Stimulated activated CD4-positive, alpha-beta T cell treated with anti-CD3 and anti-CD28 coated beads, Interleukin-1b, Interleukin-23, amount 100 ng/mL, for 4 hours (primary cell): ENCODE measurements at places on chromosomes 7 and 10.

GRCh38 chr7:142516038-142516501, 233.2 kb upstream of the PRSS1 start:
- no peak for DNase-seq

DNA sequence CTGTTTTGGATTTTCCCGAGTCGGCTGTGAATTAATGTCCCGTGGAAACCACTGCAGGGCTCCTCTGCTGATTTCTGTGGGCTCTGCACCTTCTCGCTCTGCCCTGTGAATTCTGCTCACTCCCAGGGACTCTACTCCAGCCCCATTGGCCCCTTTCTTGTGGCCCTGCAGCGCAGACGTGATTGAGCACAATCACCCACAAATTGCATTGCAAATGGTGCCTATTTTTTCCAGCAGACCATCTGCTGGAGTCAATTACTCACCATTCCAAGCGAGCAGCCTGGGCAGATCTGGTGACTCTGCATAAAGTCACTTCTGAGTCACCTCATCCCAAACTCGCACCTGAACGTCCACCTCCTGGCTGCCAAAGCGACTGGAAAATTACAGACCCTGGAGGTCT, 235.8 kb downstream of the PAXIP1 start:
- no peak for DNase-seq

- no peak for DNase-seq
Observed at GRCh38 chr7:80206763-80207162, 72.1 kb downstream of the GNAI1 start.

DNA sequence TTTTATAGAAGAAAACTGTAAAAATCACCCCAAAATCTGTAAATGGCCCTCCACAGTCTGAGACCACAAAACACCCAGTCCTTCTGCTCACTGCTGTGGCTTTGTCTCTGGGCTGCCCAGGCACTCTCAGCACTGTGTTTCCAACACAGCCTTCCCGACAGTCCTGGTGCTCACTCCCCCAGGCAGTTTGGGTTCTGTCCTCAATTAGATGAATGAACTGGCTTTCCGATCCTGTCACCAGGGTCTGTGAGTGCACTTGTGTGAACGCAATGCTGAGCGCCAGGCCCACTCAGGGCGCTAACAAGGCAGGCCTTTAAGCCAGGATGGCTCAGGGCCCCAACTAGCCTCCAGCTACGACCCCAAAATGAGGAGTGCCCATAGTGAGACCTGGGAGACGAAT, 3.3 kb downstream of the MAD1L1 start:
- DNase-seq = no peak

- DNase-seq = no peak
Observed at GRCh38 chr10:3969876-3970666, 185.1 kb upstream of the KLF6 start.

- DNase-seq = no peak
Observed at GRCh38 chr10:9877978-9878377, 1139.7 kb upstream of the CELF2 start.

DNA sequence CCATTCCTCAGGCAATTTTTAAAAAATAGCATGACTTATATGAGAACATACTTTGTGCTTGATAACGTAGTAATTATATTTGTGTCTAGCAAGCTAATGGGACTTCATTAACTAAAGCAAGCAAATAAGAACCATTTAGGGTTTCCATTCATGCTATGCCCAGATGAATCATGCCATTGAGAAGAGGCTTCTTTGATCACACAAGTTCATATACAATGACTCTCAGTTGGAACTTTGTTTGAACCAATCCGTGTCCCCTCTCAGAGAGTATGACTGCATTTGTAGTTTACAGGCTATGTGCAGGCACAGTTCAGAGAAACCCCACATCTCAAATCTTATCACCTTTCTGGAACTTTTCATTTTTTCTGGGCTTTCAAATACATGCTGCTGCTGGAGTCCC, 614.2 kb downstream of the KCNMA1 start:
- no peak for DNase-seq

GRCh38 chr7:40015790-40016296, 65.8 kb downstream of the CDK13 start:
- no peak for DNase-seq

- DNase-seq = no peak
Observed at GRCh38 chr10:58262766-58263165, 4.9 kb downstream of the IPMK start.

DNA sequence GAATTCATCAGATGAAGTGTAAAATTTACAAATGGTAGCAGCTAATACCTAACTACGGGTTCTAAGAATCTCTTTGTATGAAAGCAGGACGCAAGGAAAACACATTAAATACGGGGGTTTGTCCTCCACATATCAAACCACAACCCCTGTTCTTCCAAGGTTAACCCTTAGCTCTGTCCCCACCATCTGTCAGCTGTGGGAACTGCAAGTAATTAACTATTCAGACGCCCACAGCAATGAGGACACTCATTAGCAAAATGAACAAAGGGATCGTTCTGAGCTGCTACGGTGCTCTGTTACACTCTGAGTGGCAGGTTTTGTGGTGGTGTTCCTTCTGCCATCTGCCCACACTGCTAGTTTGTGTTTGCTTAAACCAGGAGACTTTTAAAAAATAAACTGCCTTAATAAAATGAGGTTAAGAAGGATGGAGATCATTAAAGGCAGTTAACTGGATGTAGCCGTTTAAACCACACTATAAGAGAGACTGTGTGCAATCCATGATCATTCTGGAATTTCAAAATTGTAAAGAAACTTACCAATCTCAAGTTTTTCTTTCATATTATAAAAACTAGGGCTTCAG, 51.4 kb downstream of the C10orf67 start:
- no peak for DNase-seq

GRCh38 chr10:113893570-113893969, 39.1 kb downstream of the NHLRC2 start:
- no peak for DNase-seq

DNA sequence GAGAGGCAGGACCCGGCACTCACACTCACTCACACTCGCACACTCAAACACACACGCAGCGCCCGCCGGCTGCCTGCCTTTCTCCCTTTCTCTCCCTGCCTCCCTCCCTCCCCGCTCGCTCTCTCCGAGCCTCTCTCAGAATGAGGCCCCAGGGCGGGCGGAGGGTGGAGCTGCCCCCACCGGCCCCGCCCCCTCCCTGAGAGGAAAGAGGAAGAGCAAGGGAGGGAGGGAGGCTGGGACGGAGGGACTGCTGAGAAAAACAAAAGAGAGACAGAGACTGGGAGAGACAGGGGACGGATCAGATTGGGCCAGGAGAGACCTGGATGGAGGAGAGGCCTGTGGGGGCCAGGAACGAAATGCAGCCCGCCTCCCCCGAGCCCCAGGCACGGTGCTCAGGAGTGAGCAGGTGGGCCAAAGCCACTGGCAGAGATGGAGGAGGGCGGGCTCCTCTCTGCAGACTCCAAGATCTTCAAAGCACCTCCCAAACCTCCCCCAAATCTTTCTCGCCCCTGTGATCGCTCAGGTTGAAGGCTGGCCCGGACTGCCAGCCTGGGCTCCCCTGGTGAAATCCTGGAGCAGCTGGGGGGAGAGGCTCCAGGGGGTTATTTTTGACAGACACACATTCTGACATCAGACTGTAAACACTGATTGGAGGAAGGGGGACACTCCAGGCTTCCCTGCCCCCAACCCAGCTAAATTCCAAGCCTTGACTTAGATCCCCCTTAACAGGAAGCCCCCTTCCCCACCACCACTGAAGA, 5.1 kb downstream of the LDB1 start:
- peak; percentile 88 for DNase-seq

DNA sequence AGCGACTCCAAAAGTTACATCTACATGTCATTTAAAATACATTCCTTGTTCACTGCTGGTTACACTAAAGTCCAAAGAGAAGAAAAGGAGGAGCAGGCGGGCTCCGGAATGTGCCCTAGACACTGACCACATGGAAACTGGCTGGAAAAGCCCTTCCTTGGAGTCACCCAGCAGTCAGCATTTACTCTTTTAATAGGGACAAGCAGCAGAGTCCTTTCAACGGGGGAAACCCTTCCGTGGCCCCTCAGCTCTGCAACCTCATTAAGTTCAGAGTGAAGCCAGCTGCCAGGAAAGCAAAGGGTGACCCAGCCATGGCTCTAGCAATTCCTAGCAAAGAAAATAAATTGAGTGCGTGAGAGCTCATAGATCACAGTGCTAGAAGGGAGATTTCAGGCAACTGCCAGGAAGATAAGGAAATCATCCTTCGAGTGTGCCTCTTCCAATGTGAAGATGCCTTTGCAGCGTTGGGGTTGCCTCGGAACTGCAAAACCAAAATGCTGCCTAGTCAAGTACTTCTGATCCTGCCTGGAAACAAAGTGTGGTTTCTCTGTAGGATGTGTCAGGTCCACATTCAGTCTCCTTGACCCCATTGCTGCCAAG, 101.6 kb downstream of the SORBS1 start:
- DNase-seq = no peak

GRCh38 chr7:16416289-16417282, 4.8 kb downstream of the CRPPA start:
- no peak for DNase-seq

GRCh38 chr10:82759050-82759449, 884.1 kb downstream of the NRG3 start:
- DNase-seq = no peak

DNA sequence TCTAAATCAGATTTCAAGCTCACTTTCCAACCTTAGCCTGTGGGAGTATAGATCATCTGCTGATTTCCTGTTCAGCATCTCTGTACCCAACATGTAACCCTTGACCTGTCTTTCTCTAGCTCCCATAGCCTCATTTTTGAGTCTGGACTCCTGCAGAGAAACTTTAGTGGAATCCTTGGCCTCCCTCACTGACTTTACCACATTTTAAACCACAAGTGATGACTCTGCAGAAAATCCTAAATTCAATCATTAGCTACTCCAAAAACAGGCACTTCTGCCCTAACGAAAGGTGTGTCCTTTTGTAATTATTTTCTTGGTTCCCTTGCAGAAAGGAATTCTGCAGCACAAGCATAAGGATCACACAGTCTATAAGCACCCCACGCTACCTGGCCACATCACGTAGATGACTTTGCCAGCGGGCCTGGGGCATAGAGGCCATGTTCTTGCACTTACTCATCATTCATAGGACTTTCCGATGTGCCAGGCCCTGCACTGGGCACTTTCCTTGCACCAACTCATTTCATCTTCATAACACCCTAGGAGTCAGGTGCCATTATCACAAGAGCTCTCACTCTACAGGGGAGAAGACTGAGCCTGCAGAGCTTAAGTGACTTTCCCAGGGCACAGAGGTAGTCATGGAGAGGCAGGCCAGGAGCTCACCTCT, 57.2 kb upstream of the OPALIN start:
- DNase-seq = no peak

- DNase-seq = peak; percentile 44
Observed at GRCh38 chr10:132186488-132187429, at the start of gene DPYSL4. DPYSL4 (plus strand) TSS chr10:132186948; CDS start chr10:132187064, 116 bp downstream.

GRCh38 chr7:125814100-125814499, 884.5 kb upstream of the POT1 start:
- DNase-seq = no peak

- DNase-seq = no peak
Observed at GRCh38 chr7:135842446-135843179, 94.0 kb upstream of the FAM180A start.

GRCh38 chr10:86968271-86968993, at the start of gene ADIRF:
ADIRF (plus strand) TSS chr10:86968482; CDS start chr10:86968545, 63 bp downstream.
- DNase-seq = no peak

GRCh38 chr7:71482284-71482683, 350.3 kb downstream of the GALNT17 start:
- DNase-seq = no peak

- DNase-seq = peak; percentile 43
Observed at GRCh38 chr10:102729029-102730026, 14.4 kb upstream of the WBP1L start.

DNA sequence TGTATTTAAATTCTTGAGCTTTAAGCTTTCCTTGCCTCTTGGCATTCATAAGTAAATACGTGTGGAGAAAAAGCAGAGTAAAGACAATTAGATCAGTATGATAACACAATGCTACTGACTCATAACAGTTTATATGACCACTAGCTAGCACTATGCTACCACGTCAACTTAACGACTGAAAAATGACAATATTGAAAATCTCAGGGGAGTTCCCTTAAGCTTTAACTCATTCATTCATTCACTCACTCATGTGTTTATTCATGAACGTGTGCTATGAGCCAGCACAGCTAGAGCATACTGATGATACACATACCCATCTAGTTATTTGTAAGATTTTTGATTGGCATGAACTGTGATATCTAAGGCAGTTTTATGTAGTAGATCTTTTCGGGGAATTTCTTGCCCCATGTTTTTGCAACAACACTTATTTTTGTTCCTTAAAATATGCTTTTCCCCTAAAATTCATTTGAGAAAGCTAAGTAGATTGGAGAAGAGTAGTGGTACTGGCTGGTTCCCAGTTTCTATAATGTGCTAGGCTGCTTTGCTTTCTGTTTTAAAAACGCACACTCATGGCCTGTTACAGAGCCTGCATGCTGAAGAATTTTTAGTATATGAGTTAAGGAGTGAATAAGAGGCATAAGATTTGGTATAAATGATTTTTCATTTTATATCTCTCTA, 57.4 kb upstream of the ACBD5 start:
- no peak for DNase-seq

DNA sequence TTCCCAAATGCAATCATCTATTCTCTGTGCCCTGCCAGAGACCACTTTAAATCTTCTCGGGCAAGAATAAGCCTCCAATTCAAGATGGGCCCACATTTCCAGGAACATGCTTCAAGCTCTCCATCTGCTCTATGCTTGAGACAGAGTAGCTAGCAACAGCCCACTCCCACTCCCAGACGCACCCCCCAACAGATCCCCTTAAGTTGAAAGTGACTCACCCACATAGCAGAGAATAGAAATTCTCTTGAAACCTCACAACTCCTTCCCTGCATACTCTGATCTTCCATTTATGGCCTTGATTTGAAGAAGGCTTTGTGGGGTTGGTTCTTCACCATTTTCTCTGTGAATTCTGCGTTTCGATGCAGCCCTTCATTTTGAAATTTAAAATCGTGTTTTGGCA, 604.0 kb downstream of the INHBA start:
- DNase-seq = no peak

DNA sequence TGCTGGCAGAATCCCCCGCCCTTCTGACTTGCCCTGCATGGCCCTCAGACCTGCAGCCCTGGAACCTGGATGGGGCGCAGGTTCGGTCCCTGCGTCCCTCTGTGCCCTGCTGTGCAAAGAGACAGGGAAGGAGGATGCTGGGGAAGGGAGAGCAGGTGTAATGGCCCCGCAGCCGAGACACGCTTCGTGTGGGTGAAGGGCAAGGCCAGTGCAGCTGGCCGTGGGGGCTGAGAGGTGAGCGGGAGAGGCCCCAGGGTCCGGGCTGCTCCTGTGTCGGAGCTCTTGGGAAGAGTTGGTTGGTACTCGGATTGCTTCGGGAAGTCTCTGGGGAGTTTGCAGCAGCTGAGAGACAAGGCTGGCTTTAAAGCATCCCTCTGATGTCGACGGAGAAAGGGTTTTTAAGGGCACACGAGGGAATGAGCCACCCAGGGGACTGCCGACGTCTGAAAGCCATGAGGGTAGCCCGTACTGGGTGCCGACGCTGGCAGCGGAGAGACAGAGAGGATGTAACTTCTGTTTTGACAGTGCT, 6.5 kb downstream of the ELFN1 start:
- DNase-seq = no peak
